ENCODE measurements at places on chromosomes 6 and 20.
A peak's percentile ranks its signal among the peaks of the same experiment; 100 is the strongest.

- DNase-seq, result no peak
Measured at GRCh38 chr20:8523684-8524083, 391.6 kb downstream of the PLCB1 start.

- DNase-seq, result no peak
Measured at GRCh38 chr6:111987295-111987694, 66.6 kb upstream of the CCN6 start.

DNA sequence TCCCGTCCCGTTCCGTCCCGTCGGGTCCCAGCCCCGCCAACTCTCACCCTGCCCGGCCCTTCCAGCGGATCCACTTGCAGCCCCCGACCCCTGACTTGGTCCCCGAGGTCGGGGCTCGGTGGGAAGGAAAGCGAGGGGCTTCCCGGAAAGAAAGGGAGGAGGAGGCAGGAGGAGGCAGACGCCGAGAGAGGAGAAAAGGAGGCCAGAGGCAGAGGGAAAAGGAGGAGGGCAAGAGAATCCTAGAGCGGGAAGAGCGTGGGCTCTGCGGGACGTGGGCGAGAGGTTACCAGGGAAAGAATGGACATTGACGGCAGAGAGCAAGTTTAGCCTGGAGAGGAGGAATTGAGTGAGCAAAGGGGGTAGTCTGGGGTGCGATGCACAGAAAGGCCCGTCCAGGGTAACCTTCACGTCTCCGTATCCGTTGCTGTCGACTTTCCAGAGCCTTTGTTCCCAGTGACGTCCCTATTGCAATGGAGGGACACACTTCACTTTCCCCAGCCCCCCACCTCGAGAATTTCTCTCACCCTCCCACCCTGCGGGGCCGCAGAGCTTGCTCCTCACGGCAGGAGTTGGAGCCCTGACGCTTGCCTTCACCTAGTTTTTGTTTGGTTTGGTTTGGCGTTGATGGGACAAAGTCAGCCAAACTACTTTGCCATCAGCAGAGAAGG is 477 bp upstream of the MOXD1 start:
- no peak for DNase-seq

- no peak for DNase-seq
Measured at GRCh38 chr6:6328451-6328850, 8.0 kb upstream of the F13A1 start.

GRCh38 chr6:18347866-18348265 is 39.3 kb upstream of the RNF144B start:
- DNase-seq, result no peak

GRCh38 chr6:168725802-168726201 is 284.8 kb downstream of the SMOC2 start:
- no peak for DNase-seq

DNA sequence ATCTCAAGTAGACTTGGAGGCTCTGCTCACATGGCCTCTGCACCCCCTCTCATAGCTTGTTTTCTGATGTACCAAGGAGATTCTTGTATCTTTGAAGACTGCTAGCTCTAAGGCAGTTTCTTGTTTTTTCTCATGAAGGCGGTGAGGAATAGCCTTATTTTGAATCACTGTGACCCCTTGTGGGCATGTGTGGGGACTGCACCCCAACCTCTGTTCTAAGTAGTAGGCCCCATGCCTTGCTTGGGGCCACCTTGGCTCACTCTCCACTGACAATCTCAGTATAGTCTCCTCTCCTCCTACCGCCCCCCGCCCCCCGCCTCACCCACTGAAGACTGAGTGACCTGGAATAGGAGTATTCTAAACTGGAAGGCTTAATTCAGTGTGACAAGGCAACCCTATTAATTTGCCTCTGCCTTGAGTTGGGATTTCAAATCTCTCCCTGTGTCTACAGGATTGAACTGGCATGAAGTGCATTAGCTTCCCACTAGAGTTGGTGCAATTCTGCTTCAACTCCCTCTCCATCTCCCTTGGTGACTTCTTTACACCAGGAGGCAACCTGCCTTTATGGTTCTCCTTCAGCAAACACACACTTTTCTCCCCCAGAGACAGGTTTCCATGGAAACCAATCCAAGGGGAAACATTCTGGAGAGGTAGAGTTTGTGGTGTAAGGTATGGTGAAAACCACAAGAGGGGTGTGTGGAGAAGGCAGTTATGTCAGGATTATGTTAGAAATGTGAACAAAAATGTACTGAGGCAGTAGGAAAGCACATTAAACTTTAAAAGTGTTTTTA is 75.4 kb upstream of the ECI2 start:
- DNase-seq, result peak; percentile 66

DNA sequence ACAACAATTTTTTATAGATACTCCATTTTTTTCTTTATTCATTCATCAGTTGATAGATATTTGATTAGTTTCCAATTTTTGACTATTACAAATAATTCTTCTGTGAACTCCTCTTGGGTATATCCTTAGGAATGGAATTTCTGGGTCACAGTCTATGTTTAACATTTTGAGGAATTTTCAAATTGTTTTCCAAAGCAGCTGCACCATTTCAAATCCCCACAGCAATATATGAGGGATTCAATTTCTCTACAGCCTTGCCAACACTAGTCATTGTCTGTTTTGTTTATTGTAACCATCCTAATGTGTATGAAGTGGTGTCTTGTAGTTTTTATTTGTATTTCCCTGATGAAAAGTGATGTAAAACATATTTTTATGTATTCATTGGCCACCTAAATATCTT is 320.3 kb upstream of the DEFB112 start:
- DNase-seq, result no peak

GRCh38 chr6:51200676-51201075 is 382.0 kb downstream of the TFAP2B start:
- no peak for DNase-seq

DNA sequence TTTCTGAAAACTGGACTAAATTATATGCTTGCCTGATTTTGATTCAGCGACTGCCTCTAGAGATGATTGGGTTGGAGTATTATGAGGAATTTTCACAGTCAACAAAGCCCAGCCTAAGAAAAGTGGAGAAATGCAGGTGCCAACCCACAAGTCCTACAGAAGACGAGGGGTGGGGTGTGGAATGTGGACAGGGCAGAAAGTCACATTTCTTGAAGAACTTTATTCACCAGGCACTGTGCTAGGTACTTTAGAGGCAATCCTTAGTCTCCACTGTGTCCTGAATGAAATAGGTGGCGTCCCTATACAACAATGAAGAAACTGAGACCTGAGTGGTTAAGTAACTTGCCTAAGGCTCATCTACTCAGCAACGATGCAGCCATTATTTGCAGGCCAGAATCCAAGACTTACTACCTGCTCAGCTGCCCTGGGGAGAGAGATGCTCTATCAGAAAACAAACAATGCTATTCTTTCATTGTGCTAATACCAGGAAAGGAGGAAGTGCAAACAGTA is 106.3 kb downstream of the RNF144B start:
- no peak for DNase-seq

GRCh38 chr6:118152524-118152923 is 245.5 kb downstream of the SLC35F1 start:
- no peak for DNase-seq

DNA sequence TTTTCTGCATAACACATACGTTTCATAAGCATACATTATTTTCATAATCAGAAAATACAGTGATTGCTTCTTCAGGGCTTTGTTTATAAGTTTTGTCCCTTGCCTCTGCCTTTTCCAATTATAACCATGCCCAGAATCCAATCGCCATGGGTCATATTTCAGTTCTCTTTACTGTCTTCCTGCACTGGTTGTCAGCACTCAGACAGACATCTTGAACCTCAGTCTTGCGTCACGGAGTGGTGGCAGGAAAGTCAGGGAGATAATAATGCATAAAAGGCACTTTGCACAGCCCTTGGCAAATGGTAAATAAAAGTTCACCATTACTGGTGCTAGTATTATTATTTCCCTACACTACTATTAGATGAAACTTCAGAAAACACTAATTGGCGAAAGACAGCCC is 7.2 kb downstream of the KIF16B start:
- DNase-seq, result no peak

DNA sequence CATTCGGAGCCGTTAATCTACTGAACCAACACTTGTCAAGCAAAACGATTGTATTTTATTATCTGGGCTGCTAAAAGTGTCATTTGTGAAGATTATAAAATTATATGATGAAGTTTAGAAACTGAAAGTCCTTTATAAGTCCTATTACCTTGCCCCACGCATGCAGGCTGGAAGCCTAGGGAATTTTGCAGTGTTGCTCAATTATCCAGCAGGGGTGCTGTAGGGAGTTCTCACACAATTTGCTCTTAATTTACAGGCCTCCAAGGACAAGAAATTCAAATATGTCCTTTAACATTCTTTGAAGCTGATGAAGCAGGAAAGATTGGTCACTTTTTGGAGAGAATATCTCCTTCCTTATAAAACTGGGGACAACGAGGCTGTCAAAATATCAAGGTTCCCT is 368.9 kb downstream of the LMBRD1 start:
- no peak for DNase-seq

GRCh38 chr6:33634946-33635345 is 13.8 kb downstream of the ITPR3 start:
- DNase-seq, result no peak

- no peak for DNase-seq
Measured at GRCh38 chr6:140360651-140361050, 986.2 kb upstream of the CITED2 start.

GRCh38 chr6:16719488-16719887 is 41.8 kb downstream of the ATXN1 start:
- DNase-seq, result no peak

GRCh38 chr20:37526839-37527637 is 638 bp downstream of the BLCAP start:
- no peak for DNase-seq

- no peak for DNase-seq
Measured at GRCh38 chr6:169568314-169569087, 133.3 kb downstream of the WDR27 start.

GRCh38 chr6:18277237-18278006 is 13.1 kb upstream of the DEK start:
- DNase-seq, result no peak

DNA sequence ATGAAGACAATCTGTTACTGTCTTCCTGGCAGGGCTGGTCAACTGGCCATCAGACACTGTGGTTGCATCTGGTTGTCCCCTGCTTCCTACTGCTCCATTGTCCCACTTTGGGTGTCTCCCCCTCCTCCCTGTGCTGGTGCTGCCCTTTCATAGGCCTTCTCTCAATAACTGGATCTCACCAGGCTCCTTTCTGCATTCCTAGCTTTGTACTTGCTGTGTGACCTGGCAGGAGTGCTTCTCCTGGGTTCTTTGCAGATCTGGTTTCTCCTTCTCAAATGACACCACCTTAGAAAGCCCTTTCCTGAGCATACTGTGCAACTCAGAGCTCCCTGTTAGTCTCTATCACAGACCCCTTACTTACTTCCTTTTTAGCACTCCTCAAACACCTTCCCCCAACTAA is 223.0 kb downstream of the BCKDHB start:
- no peak for DNase-seq

DNA sequence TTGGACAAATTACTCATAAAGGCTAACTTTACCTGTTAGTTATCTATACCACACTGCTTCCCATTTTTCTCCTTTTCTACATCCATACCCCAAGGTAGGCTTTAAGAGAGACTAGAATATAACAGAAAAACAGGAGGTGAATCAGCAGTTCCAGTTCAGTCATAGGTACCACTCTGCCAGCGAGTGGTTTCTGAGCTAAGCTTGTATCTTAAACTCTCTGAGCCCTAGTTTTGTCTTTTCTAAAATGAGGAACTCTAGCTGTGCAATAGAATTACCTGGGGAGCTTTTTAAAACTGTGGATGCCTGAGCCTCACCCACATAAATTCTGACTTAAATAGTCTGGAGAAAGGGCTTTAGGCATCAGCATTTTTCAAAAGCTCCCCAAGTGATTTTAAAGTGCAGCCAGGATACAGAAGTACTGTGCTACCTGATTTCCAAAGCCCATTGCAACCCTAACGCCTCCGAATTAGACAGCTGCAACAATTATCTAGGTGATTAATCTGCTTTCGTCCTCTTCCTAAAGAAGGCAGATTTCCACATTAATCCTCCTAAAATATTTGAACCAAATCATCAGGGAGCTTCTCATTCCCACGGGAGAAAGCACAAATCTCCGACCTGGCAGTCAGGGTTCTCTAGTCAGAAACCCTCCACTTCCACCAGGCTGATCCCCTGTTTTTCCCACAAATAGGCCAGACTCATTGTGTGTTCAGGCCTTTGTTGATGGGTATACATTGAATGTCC is 37.4 kb upstream of the RPL7L1 start:
- DNase-seq, result no peak

GRCh38 chr6:121688974-121689373 is 253.5 kb downstream of the GJA1 start:
- no peak for DNase-seq

DNA sequence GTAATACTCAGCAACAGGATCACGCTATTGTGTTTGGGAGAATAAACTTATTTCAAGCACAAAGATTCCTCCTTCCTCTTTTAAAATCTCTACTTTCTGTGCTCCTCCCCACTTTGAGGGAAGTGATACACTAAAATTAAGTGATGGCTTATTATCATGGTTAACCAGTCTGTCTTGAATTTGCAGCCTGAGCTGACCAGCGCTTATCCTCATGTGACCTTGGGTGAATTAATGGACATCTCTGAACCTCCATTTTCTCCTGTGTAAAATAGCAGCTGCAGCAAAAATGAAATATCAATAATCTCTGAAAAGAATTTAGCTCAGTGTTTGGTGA is 222.6 kb downstream of the BCAS1 start:
- no peak for DNase-seq

DNA sequence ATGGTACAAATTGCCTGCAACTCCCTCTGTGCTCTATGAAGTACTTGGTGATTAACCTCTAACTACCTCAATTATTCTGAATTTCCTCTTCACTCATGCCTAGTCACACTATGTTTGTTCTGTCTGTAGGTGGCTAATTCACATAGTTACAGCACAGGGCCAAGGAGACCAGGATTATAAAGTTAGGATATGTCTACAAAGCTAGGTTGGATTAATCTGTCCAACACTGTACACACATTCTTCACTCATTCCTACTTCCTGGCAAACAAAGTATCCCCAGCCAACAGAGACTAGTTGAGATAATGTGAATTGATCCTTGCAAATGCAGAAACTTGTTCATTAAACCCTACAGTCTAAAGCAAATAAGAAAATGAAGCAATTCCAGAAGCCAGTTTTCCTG is 269.8 kb downstream of the HACE1 start:
- DNase-seq, result no peak

DNA sequence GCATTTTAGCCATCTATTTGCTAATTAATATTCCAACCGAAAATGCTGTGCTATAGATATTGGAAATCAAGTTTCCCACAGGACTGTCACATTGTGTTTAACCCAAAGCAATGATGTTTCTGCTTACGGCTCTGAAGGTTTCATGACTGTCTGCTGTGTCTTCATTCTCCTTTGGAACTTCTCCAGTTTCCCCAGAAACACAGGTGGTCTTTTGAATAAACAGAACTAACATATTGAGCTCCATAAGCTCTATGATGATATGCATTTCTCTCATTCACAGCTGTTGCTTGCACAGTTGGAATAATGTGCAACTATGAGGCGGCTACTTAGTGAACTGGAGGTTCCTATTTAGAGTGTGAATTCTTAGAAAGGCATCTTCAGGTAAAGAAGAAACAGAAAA is 266.0 kb upstream of the ID4 start:
- no peak for DNase-seq
